Activated CD4-positive, alpha-beta T cell treated with anti-CD3 and anti-CD28 coated beads for 48 hours (primary cell): ENCODE measurements at places on chromosomes 12 and 14.
A peak's percentile ranks its signal among the peaks of the same experiment; 100 is the strongest.

- no peak for DNase-seq
These were observed 74.8 kb upstream of the TCL1B start for GRCh38 chr14:95611293-95611880.

GRCh38 chr14:105329411-105330150 is 15.0 kb downstream of the PACS2 start:
- DNase-seq = no peak

DNA sequence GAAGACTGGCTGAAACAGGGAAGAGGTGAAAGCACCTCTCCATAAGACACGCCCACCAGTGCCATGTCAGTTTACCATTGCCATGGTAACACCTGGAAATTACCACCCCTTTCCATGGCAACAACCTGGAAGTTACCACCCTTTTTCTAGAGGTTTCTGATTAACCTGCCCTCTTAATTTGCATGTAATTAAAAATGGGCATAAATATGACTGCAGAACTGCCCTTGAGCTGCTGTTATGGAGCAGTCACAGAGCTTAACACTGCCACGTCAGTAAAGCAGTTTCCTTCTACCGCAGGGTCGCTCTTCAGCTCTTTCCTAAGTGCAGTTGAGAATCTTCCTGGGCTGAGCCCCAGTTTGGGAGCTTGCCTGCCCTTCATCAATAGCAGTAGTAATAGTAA is 55.2 kb downstream of the RASSF3 start:
- DNase-seq = peak; percentile 48

GRCh38 chr14:103862393-103862782 is 15.0 kb upstream of the PPP1R13B start:
- no peak for DNase-seq

GRCh38 chr14:81465507-81466228 is 65.5 kb upstream of the STON2 start:
- no peak for DNase-seq

DNA sequence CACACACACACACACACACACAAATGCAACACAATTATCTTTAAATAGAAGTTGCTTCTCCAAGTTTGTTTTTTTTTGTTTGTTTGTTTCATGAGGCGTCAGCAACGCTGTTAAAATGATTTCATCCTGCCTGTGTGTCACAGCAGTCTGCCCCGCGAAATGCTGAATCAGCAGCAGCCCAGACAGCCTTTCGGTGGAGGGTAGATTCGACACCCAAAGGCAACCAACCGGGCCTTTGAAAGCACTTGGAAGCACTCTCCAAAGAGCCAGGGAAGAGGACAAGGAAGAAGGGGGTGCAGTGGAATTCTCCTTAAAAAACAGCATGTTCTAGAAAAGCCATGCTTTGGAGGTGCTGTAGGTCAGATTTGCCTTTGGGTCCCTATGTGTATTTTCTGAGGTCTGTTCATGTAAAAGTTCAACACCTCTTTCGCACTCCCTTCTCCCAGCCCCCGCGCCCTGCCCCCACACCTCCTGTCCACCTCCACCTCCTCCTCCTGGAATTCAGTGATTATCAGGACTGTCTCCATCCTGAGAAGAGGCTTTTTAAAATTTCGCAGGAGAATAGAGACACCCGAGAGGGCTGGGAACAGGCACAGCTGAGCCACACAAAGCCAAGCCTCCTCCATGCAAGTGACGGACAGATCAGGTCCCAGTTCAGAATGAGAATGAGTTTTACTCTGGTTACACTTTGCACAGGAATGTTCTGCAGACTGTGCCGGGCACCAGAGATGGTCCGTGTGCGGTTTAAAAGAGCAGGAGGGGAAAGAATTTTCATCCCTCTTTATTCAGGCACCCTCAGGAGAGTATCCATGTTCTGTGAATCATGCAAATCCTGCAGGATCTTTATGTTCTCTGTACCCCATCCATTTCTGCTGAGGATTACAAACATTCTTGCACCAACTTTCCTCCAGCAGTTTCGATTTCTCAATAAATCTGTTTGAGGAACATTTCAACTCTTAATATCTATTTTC is 177.9 kb downstream of the ETV6 start:
- no peak for DNase-seq

DNA sequence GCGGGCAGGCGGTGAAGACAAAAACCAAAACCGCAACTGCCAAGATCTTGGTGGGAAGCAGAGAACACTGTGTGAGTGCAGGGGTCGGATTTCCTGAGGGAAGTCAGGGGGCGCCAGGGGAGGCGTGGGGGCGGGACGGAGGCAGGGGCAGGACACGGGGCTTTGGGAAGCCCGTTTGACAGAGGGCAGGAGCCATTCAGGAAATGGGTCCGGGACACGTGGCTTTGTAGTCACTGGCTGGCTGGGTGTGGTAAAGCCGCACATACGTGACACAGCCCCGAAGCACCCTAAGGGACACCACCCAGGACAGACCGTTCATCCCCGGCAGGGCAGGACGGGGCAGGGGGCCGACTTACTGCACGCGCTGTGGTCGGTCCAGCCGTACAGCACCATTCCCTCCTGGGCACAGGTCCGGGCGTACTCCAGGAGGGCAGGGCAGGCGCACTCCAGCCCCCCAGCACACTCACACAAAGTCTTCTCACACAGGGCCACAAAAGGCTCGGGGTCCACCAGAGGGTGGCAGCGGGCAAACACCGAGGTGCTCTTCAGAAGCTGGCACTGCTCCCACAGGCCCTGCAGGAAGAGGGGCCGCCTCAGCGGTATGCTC is 49.4 kb downstream of the VWF start:
- peak; percentile 55 for DNase-seq

- DNase-seq = peak; percentile 20
These were observed 187.2 kb upstream of the NEDD1 start for GRCh38 chr12:96719660-96720362.

DNA sequence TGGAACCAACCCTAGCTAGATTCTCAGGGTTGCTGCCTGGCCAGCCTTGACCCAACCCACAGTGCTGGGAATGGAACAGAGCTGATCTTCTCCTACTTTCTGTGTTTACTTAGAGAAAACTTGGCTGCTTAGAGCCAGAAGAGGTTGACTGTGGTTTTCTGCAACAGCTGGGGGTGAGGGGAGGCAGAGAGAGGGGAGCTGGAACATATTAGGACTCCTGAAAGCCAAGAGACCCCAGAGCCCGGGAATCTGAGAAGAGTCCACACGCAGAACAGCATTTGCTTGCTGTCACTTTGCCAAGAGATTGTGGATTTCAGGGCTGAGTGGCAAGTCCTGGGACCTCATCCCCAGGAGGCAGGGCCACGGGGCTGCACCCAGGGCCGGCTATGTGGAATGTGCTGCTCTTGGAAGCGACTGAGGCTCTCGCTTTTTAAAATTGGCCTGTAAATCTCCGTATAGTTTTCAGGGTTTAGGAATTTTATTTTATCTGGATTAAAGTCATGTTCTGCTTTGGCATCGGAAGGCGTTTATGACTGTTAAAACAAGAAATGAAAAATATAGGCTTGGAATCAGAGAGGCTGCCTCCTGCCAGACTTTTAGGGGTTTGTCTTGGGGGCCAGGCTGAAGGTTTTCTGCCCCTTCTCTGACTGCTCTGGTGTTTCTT is 22.3 kb upstream of the MED13L start:
- DNase-seq = no peak

DNA sequence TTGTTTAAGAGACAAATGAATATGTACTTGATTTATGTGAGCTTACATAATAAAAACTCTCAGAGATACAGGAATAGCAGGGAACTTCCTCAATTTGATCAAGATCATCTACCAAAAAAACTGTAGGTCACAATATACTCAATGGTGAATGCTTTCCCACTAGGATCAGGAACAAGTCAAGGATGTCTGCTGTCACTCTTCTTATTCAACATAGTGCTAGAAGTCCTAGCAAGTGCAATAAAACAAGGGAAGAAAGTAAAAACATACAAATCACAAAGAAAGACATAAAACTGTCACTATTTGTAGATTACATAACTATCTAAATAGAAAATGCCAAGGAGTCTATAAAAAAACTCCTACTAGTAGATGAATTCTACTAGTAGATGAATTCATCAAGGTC is 41.9 kb upstream of the PAWR start:
- no peak for DNase-seq

- DNase-seq = no peak
These were observed 93.5 kb downstream of the CCDC92 start for GRCh38 chr12:123879101-123879500.

- no peak for DNase-seq
These were observed 34.1 kb upstream of the KLHDC2 start for GRCh38 chr14:49733836-49734235.

- DNase-seq = no peak
These were observed 39.7 kb upstream of the TBX5 start for GRCh38 chr12:114445401-114446323.

GRCh38 chr12:131258398-131258797 is 304.7 kb downstream of the ADGRD1 start:
- no peak for DNase-seq

- DNase-seq = no peak
These were observed 35.4 kb downstream of the ZDHHC17 start for GRCh38 chr12:76799362-76799761.

GRCh38 chr12:62472472-62472871 is 5.8 kb downstream of the MON2 start:
- DNase-seq = no peak

GRCh38 chr14:53954551-53955228 is 1.9 kb downstream of the BMP4 start:
- DNase-seq = peak; percentile 47

DNA sequence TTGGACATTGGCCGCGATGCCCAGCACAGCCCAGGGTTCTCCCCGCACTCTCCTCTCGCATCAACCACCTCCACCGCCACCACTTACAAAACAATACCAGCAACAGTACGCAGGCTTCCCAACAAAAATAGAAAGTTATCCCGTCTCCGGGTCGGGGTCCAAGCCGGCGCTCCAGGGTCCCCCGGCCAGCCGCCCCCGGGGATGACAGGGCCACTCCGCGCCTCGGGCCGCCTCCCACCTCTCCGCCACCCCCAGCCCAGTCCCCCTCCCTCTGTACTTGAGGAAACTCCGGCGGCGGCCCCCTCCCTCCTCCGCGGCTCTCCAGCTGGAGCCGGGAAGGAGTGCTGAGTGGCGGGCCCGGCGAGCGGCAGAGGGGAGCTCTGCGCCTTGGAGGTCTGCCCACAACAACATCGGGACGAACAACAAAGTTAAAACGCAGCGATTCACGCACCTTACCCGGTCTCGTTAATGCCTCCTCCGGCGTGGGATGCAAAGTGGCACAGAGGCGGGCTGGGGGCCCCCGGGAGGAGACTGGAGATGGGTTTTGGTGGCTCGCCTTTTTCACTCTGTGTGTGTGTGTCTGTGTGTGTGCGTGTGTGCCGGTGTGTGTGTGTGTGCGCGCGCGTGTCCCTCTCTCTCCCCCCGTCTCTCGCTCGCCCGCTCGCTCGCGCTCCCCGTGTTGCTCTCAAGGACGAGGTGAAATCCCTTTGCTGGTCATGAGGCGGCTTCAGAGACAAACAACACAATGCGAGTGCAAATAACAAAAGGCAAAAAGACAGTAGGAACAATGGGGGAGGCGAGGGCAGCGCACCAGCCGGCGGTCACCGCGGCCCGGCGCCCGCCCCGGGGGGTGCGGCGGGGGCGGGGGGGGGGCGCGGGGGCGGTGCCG is 386.8 kb downstream of the BCAT1 start:
- peak; percentile 11 for DNase-seq

DNA sequence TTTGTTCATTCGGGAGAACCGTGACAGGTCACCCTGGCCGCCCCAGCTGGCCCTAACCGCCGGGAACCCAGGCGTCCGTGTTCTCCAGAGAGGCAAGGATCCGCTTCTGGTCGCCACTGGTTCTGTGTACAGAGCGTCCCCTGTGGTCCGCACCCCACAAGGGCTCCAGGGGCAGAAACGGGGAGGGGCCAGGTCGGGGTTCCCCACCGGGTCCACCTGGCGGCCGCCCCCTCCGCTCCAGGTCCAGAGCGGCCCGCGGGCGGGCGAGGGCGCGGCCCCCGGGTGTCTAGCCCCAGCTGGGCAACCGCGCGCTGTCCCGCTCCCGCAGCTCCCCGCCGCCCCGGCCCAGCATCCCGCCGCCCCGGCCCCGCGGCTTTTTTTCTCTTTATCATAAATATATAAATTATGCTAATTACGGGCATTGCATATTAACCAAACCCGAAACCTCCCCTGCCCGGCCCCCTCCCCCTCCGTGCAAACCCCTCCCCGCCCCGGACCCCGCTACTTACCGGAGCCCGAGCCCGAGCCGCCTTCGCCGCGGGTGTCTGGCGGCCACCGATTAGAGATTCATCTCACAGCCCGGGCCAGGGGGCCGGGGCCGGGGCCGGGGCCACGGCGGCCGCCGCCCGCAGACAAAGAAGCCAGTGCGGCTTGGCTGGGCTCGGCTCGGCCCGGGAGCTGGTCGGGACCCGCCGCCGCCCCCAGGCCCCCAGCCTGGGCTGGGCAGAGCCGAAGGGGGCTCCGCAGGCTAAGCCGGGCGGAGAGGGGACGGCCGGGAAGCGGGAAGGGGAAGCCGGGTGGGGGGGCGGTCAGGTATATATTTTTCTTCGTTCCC is 512 bp downstream of the POU6F1 start:
- peak; percentile 48 for DNase-seq

GRCh38 chr12:69108037-69108436 is 131.3 kb upstream of the CPSF6 start:
- DNase-seq = no peak

- DNase-seq = no peak
These were observed 11.5 kb upstream of the EID3 start for GRCh38 chr12:104291867-104292524.

DNA sequence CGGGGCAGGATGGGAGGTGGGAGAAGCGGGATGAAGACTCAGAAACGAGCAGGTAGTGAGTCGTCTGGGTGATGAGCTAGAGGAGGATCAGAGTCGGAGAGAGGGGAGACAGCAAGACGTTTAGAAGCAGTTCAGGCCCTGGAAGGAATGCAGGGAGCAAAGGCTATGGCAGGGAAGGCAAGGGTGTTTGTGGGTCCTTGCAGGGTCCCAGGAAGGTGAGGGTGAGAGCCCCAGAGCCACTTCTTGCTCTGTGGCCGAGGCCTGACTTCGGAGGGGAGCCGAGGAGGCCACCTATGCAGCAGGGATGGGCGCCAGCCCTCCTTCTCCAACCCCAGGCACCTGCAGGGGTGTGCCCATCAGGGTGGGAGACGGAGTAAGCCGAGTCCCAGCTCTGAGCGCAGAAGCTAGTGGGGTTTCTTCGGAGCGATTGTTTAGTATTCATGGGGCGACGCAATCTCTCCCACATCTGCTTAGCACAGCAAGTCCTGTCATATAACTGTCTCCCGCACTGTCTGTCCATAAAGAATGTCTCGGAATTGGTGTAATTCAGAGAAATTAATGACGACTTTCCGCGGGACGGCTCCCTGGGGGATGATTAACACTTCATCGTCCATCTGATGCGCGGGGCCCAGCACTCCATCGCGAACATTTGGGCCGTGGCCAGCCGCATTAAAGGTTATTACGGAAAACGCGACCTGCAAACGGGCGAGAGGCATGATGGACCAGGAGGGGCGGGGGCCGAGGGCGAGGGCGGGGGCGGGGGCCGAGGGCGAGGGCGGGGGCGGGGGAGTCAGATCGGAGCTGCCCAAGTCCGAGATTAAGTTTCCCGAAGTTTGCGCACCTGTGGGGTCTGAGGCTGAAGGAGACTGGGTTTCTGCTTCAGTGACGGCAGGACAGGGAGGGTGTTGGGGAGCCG is 12.2 kb upstream of the CALCOCO1 start:
- no peak for DNase-seq
